Stimulated activated CD8-positive, alpha-beta memory T cell treated with anti-CD3 and anti-CD28 coated beads, Interleukin-15, amount 100 ng/mL, for 48 hours (primary cell): ENCODE measurements at places on chromosomes 12 and 14.

- DNase-seq, result no peak
These were observed 2.0 kb upstream of the PELI2 start for GRCh38 chr14:56115976-56116893.

DNA sequence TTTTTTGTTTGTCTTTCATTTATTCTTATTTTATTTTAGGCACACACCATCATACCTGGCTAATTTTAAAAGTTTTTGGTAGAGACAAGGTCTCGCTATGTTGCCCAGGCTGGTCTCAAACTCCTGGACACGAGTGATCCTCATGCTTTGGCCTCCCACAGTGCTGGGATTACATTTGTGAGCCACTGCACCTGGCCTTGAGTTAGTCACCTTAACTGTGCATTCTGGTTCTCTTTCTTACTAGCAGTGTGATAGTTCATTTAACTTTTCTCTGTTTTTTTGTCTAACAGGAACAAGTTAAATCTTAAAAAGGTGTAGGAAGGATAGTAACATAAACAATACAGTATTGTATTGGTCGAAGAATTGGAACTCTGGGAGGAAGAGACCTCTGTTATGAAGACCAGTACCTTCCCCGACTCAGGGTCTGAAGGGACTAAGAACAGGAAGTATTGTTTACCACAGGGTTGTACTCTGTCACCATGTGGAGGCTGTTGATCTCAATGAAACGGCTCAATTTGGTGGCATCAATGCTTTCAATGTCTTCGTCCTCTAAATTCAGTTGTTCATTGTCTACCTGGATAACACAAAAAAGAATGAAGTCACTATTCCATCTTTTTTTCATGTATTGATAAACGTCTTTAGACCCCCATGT lies 17.7 kb downstream of the ERP27 start:
- DNase-seq, result no peak

- DNase-seq, result no peak
These were observed 107.3 kb downstream of the PPP2R5E start for GRCh38 chr14:63435838-63436237.

DNA sequence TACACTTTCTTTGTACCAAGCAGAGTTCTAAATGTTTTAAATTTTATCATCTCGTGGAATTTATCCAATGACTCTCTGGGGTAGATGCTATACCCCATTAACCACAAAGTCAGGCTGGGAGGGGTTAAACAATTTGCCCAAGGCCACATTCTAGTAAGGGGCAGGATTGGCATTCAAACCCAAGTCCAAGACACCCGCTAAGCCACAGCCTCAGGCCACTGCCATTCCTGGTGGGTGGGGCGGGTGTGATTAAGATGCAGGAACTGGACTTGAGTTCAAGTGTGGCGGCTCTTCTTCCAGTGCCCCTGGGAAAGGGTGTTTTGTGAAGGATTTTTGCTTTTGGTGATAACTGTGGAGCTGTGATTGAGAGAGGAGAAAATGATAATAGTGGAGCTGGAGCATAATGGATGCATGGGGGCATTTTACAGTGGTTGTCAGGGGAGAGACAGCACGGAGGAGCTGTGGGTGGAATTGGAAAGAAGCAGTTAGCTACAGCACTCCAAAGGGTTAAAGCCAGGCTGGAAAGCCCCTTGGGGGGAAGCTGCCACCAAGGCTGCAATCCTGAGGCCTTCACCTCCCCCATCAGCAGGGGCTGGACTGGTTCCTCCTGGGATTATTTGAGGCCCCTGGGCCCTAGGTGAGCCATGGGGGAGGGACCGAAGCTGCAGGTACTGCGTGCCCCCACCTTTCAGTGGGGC lies 1.0 kb upstream of the VRTN start:
- DNase-seq, result no peak

DNA sequence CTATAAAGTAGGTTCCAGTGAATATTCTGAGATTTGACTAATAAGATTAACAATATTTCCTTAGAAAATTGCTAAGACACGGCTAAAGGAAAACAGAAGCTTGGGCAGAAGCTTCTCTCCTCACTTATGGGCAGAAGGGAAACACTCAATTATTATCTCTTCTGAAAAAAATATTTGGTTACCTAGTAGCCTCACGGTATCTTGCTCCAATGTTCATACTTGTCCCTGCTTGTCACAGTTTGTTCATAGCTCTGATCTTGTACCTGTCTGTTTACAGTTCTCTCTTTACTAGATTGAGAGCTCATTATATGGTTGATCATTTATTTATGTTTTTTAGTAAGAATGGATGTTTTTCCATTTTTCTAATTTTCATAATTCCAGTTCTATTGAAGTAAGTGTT lies 458.0 kb upstream of the ATP2B1 start:
- no peak for DNase-seq

- no peak for DNase-seq
These were observed 1.2 kb downstream of the ANO4 start for GRCh38 chr12:100795800-100796179.

DNA sequence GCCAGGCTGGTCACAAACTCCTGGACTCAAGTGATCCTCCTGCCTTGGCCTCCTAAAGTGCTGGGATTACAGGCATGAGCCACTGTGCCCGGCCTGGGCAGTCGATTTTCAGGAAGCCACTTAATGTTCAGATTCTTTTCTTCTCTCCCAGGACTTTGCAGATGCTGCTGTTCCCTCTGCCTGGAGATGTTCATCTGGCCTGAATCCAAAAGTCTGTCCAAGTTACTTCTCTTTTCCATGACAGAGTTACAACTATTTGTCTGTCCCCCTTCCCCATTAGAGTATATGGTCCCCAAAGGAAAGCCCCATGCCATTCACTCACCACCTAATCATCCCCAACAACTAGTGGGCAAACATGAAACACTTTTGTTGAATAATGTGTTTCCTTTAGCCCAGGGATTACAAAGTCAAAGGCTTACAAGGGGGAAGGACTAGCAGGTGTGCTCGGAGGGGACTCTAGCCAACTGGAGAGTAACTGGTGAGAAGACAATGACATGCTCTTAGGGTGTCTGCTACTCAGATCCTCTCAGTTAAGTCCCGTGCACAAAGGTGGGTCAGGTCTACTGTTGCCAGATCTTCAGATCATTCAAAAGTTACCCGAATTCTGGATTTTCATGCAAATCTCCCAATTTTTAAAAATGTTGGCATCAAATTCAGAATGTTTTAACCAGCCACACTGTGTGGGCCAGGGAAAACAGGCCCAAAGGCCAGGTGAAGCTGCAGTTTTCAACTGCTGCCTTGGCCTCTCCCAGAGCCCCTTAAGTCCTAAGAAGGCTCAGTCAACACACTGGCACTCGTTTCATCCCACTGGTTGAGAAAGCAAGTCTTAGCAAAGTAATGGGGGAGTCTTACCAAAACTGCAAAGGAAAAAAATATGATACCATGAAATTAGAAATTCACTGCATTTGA lies 29.6 kb downstream of the NUDT4 start:
- DNase-seq, result no peak

- no peak for DNase-seq
These were observed 158.3 kb downstream of the SEC23A start for GRCh38 chr14:38944691-38945090.

DNA sequence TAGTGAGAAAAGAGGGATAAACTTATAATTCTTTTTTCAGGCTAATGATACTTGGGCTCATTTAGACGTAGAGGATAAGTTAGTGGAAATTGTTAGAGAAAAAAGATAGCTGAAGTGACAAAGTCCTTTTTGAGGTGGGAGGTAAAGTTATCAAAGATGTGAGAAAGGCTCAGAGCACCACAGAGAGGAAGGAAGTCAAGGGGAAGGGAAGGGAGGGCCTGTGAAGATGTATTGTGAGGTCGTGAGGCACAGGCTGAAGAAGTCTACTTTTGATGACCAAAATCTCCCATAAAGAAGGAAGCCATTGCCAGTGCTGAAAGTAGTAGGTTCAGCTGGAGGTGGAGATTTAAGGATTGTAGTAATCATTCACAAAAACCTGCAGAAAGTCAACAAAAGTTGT lies 19.4 kb upstream of the PTGDR start:
- DNase-seq, result no peak

- no peak for DNase-seq
These were observed 118.3 kb upstream of the SCAF11 start for GRCh38 chr12:46108721-46109120.

GRCh38 chr12:53063708-53064612 lies 14.1 kb downstream of the TNS2 start:
- DNase-seq, result no peak

- no peak for DNase-seq
These were observed 211.5 kb downstream of the PRKD1 start for GRCh38 chr14:29716150-29716549.

- peak; percentile 32 for DNase-seq
These were observed 12.5 kb upstream of the INF2 start for GRCh38 chr14:104676694-104677511.

DNA sequence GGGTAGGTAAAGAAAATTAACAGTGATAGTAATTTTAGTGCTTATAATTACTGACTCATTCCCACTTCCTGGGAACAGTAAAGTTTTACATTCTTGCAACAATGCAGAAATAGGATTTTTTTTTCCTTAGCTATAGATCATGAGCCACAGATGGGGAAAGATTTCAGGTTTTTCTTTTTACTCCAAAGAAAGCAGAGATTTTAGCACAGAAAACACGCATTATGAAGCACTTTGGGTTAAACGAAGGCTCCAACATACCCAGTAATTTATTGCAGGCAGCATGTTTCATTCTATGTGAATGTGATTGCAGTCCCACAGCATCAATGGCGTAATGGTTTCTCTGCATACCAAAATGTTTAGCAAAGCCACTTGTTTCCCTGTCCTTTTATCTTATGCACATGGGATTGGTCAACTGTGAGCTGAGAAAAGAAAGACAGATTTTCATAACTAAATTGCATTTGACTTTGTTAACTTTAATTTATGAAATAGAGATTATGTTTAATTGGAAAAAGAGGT lies 124.6 kb upstream of the E2F7 start:
- DNase-seq, result no peak

- DNase-seq, result no peak
These were observed 264.2 kb downstream of the ADAMTS20 start for GRCh38 chr12:43287706-43288383.

DNA sequence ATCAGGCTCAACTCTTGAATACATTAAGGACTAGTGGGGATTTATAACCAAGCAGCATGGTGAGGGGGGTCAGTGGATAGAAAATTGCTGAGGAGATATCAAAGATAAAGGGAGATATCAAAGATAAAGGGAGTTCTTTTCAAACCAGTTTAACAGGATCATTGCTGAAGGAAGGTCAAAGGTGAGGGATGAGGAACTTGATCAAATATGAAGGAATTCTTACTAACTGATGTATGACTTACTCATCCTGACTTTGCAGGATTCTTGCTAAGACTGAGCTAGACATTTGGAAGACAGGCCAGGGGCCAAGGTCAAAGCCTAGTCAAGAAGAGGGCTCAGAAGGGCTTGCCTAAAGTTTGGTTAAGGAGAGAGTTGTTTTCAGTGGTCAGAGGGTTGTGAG lies 4.8 kb downstream of the ABHD4 start:
- DNase-seq, result no peak

DNA sequence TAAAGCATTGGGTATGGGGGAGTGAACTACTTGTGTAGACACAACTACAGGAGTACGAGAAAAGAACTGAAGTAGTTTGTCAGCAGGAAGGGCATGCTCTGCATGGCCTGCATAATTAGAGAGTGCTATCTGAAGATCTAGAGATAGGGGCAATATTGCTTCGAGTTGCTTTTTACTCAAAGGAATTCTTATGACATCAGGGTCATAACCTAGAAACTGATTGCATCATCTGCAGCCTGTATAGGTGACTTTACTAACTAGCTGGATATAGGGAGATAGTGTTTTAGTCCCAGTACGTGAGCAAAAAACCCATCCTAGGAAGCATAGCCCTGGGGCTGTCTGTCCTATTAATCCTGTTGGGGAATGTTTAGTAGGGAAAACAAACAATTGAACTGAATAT lies 39.8 kb downstream of the TMTC3 start:
- no peak for DNase-seq

DNA sequence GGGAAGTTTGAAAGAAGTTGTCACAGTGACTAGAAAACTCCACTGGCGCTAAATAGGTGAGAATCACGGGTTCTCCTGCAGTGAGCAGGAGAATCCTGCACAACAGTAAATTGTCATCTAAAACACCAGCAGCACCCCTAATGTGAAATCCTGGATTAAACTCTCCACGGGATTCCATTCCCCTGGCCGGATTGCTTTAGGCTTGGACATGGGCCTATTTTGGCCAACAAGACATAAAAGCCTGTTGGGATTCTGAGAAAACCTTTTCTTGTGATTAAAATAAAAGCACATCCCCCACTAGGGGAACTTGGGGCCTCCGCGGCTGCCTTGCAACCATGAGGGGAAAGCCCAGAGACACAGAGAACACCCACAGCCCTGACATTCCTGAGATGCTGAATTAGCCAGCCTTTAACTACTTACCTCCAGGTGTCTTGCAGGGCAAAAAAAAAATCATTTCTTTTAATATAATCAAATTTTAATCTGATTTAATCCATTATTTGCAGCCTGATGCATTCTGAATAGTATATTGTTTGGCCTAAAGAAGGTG lies 21.0 kb upstream of the TSPAN11 start:
- DNase-seq, result no peak

DNA sequence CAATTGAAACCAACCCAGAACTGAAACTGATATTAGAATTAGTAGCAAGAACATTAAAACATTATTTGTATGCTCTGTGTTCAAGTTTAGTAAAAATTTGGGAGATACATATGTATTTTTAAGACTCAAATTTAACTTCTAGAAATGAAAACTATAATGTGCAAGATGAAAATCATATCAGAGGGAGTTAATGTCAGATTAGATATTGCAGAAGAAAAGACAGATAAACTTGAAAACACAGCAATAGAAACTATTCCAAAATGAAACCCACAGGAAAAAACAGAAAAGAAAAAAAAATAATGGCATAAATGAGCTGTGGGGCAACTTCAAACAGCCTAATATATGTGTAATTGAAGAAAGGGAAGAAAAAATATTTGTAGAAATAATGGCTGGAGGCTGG lies 134.9 kb downstream of the DPF3 start:
- DNase-seq, result no peak

DNA sequence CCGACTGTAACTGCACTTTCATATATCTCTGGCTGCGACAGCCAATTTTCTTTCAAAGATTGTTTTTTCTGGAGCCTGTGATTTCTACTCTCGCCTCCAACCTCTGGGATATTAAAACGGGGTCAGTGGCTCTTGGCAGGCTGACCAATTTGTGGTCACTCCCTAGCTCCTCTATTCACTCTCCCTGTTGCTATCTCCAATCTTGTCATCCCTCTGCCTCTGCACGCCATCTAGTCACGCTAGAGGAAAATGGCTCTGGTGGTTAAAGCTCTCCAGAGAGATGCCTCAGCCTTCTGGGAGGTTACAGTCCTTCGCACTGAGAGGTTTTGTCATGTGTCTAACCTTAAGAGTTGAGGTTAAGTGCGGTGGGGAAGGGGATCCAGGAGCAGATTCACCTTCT lies 59.8 kb upstream of the CISTR start:
- DNase-seq, result no peak

DNA sequence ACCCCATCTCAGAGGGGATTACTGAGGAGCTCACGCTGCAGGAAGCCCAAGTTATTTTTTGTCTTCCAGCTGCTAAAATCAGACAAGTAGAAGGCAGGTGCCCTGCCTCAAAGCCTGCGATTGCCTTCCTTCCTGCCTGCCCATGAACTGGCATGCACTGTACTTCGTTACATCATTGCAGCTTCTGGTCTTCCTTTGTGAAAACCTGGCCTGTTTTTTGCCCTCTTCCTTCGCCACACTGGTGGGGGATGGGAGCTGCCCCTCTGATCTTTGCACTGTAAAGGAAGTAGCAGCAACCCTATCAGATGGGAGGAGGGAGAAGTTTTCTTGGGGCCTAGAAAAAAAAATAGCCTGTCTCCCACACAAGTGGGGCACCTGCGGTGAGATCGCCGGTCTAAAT lies 1098.7 kb downstream of the BCL11B start:
- DNase-seq, result no peak
